ENCODE measurements at places on chromosomes 1 and 21.

DNA sequence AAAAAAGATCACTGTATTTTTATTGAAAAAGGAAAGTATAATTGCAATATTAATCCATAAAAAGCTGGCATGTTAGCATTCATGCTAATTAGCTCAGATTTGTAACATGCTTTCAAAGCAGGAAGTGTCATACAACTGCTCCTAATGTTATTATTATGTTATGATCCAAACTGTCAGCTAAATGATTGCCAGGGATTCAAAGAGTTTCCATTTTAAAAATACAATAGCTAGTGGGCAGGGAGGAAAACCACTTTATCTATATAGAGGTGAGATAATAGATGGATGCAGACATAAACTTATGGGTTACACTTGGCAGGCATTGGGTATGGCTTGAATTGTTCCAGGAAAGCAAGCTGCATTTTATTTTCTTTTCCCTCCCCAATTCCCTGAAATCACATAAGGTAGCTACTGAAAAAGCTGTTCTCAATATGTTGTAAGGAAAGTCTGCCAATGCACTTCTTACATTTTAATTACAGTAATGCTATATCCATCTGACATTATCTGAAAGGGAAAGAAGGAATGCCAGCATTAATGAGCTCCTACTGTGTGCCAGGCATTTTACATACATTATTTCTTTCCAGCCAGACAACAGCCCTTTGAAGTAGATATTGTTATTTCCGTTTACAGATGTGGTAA lies 9.8 kb upstream of the MYSM1 start:
- peak; percentile 61 for DNase-seq

GRCh38 chr1:52976183-52977035 lies 49.3 kb downstream of the SCP2 start:
- DNase-seq = no peak

DNA sequence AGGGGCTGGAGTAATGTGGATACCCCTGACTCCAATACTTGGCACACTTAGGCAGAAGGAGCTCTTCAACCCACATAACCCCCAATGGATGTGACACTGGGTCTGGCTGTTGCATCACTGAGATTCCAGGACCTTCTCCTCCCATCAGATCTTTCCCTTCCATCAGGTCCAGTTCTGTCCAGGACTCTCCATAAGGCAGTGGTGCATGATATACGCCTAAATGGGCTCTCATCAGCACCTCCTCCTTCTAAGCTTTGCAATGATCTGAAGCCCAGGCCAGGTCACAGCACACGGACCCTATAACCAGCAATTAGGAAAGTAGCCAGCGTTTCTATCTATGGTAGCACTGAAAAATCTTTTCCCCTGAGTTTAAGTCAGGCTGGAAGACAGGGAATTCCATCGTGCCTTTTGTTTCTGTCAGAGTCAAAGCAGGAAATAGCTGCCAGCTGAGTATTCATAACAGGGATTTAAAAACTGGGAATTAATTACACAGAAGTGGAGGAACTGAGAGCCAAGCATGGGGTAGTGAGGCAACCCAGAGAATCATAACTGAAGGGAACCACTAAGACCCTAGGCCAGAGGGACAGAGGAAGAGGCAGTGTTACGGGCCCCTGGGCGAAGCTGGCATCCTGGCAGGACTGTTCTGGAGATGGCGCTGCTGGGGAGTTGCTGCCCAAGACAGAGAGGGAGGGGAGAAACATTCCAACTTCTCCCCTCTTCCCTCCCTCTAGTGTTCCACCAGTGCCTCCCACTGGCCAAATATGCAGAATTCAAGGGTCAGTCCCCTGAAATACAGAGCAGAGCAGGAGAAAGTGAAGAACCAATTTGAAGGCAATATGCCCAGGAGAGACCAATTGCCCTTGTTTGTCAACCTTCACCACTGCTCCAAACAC lies 37.5 kb upstream of the HOOK1 start:
- DNase-seq = no peak

DNA sequence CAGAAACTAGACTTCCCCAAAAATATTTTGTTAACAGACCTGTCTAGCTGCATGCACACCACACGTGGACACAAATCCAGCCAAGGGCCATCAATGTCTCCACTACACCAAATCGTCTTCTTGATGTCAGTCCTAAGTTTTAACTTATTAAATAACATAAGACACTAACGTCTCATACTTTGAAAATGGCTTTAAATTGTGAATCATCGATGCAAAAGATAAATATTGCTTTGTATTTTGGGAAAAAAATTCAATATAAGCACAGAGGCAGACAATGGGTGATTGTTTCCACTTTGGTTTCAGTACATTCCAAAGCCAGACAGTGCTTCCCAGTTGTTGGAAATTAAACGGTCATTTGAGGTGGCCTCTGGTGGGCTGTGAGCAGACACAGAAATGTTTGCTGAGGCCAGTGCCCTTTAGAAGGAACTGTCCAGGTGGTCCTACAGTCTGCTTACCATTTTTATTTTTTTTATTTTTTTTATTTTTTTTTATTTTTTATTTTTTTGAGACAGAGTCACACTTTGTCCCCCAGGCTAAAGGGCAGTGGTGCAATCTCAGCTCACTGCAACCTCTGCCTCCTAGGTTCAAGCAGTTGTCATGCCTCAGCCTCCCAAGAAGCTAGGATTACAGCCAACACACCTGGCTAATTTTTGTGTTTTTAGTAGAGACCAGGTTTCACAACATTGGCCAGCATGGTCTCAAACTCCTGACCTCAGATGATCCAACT lies 1.8 kb upstream of the KIAA2013 start:
- no peak for DNase-seq

DNA sequence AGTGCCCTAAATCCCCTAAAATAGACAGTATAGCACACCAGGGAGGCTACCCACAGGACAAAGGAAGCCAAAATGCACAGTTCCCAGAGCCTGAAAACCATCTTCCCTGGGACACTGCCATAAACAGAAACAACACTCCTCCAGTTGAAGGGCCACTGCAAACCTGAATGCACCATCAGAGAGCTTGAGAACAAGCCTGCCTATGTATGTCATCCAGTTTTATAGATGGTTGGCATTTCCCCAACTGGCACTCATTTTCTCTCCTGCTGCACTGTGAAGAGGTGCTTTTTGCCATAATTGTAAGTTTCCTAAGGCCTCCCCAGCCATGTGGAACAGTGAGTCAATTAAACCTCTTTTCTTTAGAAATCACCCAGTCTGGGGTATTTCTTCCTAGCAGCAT lies 169.0 kb downstream of the AGBL4 start:
- no peak for DNase-seq

DNA sequence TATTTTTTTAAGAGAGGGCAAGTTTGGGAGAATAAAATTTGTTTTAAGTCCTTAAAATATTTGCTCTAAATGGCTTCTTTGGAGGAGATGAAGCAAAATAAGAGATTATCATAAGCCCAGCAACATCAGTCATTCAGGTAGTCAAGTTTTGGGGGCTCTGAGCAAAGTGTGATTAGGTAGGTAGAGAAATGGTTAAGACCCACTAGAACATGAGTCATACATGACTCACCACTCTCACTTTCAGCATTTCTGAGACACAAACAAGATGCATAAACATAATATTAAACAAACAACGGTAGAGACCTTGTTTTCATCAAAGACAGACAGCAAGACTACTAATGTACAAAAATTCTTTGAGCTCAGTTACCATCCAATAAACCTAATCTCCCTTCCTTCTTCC lies 272.2 kb downstream of the LMO4 start:
- DNase-seq = no peak

DNA sequence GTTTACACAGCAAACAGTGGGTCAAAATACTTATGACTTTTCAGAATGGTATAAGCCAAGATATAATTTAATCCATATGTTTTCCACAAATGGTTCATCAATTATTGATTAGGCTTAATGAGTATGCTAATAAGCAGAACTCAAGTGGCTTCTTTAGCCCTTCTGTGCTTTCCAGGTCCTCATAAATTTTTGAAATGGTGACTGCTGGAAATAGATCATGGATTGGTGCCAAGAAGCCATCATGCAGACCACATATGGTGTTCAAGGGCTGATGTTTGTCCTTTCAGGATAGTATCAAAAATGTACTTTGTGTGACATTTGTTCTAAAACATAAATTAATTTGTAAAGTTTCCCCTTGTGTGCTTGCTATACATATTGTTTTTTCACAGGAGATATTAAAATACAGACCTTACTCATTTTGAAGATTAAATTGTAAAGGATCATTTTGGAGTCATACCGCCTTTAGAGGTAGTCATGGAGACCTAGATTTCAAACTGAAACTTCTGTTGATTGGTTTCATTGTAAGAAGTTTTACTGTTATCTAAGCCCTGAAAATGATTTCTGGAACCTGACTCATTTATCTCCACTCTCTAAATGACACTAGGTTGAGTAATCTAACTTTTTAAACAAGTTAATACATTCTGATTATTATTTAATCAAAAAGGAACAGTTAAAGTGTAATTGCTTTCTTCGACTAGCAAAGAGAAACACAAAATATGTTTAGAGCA lies 507.9 kb downstream of the PLA2G4A start:
- peak; percentile 30 for DNase-seq

DNA sequence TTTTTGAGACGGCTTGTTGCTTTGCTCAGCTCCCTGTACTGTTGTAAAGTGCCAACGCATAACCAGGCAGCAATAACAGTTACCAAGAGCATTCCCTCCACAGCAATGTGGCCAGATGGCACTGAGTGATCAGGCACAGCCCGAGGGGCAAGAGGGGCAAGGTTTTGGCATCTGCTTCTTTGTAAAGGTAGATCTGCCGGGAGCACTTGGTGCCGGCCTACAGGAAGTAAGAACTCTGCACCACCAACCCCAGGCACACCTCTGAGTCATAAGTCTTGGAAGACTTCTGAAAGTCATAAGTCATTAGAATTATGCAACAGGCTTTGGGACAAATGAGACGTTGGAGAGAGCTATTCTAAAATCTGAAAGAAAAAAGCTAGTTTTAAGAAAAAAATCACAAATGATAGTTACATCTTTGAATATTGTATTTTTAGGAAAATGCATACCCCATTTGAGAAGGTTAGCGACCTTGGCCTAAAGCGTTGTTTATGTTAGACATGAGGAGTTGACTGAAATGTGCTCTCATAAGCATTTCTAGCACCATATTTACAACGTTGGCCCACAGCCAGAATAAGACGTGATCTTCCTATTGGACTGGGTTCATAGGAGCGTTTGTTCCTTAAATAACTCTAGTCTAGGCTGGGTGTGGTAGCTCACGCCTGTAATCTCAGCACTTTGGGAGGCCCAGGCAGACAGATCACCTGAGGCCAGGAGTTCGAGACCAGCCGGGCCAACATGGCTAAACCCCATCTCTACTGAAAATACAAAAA lies 37.7 kb upstream of the MAP10 start:
- peak; percentile 80 for DNase-seq

DNA sequence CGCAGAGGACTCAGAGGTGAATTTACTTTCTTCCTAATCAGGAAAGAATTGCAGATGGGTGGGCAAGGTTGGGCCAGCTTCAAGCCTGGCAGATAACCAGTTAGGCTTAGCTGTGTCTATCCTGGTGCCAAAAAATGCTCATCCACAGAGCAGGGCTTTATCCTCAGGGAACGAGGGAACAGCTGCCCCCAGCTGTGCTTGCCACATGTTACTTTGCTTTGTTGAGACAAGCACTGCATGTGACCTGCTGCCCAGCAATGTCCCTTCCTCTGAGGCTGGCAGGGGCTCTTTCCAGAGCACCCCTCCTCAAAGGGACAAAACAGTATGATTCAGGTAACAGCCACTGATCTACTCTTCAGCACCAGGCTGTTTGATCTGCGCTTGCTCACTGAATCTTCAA lies 505.1 kb upstream of the USP24 start:
- peak; percentile 10 for DNase-seq

- no peak for DNase-seq
These were observed 90.0 kb upstream of the KRTAP19-8 start for GRCh38 chr21:31128234-31128633.

DNA sequence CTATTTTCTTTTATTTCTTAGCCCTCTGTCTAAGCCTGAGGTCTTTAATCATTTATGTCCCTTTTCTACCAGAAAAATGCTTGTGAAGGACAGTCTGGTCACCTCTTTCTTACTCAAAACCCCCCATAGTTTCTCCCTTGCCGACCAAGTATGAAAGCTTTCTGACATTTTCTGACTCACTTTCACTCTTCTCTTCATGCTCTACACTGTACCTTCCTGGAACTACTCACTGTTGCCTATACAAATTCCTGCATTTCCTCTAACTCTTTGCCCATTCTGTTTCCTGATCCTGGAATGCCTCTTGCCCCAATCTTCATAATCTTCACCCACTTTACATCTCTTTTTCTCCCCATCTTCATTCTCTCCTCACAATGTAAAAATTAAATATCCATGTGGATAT lies 380.0 kb downstream of the HHIPL2 start:
- DNase-seq = no peak

GRCh38 chr1:155831279-155831976 lies 25.6 kb downstream of the GON4L start:
- no peak for DNase-seq

GRCh38 chr21:36923270-36923669 lies 43.2 kb downstream of the HLCS start:
- DNase-seq = no peak

GRCh38 chr21:42684109-42684916 lies 30.9 kb downstream of the PDE9A start:
- no peak for DNase-seq

DNA sequence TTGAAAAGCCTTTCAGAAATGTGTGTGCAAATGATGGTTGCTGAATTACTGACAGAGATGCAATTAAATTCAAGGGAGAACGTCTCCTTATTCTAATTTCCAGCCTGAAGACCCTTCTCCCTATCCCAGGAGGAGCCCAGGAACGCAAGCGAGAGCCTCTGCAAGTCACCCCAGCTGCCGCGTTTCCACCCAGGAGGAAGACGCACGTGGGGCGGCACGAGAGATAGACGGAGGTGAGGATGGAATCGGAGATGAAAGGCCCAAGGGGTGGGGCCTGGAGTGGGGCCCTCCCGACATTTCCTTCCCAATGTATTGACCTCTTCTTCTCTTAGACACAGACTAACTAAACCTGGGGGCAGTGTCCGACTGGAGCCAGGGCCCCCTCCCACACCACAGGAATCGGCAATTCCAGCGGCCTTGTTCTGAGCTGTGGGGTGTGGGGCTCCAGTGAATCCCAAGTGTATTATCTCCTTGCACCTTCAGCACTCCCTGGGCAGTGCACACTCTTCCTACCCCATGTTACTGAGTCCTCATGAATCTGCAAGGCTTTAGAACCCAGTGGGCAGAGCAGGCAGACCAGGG lies 322.5 kb downstream of the AJAP1 start:
- no peak for DNase-seq

DNA sequence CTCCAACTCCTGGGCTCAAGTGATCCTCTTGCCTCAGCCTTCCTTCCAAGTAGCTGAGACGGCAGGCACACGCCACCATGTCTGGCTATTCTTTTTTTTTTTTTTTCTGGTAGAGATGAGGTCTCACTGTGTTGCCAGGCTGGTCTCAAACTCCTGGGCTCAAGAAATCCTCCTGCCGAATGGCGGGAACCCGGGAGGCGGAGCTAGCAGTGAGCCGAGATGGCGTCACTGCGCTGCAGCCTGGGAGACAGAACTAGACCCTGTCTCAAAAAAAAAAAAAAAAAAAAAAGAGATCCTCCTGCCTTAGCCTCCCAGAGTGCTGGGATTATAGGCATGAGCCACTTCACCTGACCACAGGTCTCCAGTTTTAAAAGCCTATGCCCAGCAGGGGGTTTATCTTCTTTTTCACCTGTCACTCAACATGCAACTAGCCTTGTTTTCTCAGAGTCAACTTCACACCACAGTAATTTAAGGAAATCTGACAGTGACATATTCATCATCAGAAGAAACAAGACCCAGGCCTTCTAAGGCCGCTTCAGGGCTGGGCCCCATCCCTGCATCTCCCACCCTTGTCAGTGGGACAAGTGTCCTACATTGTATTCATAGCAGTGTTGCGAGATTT lies 38.3 kb upstream of the GALNT2 start:
- no peak for DNase-seq

Data from DMS 273 treated with DMSO at 0.1 percent for 48 hours (cell line).